ENCODE measurements at places on chromosomes 3 and 15.
A peak's percentile ranks its signal among the peaks of the same experiment; 100 is the strongest.

DNA sequence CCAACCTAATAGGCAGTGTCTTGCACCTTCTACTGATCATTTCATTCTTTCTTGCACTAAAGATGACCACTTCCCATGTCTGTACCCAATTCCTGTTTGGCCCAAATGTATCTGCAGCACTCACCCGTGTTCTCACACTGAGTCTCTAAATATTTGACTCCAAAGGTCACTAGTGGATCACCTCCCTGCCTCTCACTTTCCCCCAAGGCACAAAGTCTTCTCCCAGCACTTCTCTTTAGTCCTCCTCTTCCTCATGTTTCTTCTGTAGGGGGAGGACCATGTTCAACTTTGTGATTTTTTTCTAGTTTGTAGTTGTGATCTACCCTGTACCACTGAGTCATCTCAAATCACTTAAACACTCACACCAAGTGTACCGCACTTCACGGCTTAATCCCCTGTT lies 13.9 kb downstream of the NR1I2 start:
- DNase-seq, result no peak

DNA sequence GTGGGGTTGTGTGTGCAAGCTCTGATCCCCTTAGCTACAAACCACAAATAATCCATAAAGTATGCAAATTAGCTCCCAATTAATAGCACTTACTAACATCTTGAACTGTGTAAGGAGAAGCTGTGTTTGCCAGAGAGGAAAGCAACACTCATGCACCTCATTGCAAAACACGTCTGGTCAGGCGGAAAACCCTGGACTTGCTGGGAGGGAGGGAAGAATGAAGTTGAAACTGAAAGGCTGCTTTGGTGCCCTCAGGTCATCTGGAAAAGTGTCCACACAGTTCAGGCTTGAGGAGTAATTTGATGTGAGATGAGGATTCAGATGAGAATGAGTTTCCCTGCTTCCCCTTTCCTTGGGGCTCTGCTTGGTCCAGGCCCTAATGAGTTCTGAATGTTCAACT lies 185.5 kb upstream of the ANKRD28 start:
- DNase-seq, result no peak

GRCh38 chr3:82002986-82003642 lies 241.7 kb upstream of the GBE1 start:
- no peak for DNase-seq

GRCh38 chr3:4601892-4602291 lies 108.7 kb downstream of the ITPR1 start:
- DNase-seq, result no peak

GRCh38 chr15:92763459-92763858 lies 107.9 kb upstream of the FAM174B start:
- DNase-seq, result no peak

DNA sequence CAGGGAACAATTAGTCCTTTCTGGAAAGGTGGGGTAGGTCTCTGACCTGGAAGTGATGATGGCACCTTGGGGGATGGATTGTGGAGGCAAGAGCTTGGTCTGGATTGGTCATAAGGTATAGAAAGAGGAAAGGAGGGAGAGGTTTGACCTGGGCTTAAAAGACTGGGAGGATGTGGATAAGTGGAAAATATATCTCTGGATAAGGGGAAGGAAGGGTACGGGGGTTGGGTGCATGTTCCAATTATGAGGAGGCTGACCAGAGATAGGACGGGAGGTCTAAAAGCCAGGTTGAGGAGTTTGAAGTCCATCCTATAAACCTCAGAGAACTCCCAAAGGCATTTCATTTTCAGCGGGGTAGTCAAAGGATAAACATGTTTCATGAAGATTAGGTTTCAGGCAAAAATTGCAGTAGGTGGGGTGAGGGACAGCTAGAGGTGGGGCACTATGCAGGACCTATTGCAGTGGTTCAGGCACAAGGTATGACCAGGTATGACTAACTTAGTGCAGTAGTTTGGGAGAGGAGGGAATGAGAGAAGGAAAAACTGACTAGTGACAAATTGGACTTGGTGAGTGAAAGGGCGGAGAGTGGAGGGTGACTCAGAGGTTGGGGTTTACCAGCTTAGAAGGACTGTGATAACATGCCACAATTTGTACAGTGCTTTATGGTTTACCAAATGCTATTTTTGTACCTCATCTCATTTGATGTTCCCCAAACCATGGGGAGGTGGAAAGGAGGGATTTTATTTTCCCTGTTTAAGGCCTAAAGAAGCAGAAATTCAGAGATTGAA lies 10.7 kb downstream of the PDE8A start:
- DNase-seq, result peak; percentile 64

- DNase-seq, result no peak
Measured at GRCh38 chr3:42023380-42023779, 61.5 kb upstream of the ULK4 start.

DNA sequence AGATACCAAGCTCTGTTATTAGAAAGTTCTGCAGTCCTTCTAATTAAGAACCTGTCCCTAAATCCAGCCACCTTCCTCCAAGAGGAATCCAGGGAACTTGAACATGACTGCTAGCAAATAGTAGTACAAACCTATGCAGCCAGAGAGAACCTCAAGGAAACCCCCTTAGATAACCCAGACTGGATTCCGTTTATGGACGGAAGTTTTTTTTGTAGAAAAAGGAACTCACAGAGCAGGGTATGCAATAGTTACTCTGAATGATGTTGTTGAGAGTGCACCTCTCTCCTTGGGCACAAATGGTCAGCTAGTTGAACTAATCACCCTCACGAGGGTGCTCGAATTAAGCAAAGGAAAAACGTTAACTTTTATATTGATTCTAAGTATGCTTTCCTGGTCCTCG lies 40.8 kb downstream of the TM4SF18 start:
- DNase-seq, result no peak

- DNase-seq, result peak; percentile 59
Measured at GRCh38 chr15:95018888-95019545, 787.7 kb downstream of the MCTP2 start.

DNA sequence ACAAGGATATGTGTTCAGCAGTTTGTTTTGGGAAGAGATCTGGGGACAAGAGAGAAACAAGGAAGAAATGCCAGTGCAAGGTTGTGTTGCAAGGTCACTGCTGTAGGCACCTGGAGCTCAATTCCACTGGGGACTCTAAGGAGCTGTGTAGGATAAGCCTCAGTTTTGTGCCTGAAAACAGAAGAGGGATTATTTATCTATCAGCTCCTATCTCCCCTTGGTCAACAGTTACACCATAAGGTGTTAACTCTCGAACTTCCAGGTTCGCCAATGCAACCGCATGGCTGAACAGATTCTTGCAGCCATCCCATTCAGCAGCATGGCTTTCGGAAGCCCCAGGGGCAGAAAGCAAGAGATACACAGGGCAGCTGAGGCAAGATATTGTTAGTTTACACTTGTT lies 41.6 kb upstream of the CNOT10 start:
- no peak for DNase-seq

DNA sequence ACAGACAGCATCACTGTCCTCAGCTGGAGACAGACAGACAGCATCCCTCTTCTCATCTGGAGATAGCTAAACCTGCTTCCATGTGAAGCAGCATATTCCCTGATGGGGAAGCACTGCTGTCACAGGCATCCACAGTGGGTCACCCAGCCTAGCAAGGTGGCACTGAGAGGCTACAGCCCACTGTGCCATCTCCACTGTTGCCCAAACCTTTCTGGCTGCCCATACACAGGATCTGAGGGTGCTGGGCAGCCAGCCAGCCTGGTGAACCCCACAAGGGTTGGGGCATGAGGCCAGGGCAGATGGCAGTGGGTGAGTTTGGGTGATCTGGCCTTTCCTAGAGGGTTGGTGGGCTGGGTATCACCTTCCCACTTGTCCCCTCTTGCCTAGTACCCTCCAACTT lies 11.7 kb downstream of the CHST13 start:
- DNase-seq, result no peak

DNA sequence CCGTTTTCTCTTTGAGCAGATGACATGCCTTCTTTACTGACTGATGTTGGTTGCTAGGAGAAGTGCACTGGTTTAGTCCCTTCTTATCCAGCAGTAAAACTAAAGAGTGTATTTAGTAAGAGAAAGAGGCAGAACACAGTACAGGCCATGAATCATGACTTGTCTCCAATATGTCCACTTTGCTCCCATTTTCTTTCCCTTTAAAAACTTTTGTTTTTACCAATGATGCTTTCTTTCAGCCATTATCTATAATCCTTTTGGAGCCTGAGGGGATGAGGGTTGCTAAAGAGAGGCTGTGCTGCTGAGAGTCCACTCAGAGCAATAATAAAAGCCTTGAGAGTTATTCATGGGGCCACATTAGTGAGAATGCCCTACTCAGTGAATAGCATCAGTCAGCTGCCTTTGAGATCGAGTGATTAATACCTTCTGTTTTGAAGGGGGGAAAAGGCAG lies 12.2 kb downstream of the ROBO2 start:
- DNase-seq, result no peak

DNA sequence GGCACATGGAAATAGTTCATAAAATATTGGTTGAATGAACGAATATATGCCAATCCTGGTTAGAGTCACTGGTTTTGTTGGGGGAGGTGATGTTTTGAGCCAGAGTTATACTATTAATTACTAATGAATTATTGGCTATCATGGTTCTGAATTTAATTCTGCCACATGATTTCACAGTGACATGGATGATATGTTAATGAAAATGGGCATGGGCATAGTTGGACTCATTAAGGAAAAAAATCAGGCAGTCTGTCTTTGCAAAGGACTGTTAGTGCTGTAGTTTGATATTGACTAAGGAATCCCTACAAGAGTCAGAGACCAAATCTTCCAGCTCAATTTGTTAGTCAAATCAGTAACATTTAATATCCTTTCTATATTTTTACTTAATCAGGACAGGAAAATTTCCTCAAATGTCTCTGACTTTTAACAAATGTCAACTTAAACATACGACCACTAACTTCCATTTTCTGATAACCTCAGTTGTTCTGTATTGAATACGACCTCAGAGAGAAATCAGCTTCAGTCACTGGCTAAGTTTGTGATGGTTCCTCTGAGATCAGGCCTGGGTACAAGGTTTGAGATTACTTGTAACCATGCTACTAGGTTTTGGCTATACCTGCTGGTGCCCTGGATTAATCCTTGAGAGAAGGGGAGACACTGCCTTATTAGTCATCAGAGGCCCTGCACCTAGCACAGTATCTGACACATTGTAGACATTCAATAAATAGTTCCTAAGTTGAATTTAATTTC lies 13.3 kb downstream of the NFKBIZ start:
- DNase-seq, result no peak

- DNase-seq, result no peak
Measured at GRCh38 chr3:869734-870133, 223.1 kb upstream of the CNTN6 start.

DNA sequence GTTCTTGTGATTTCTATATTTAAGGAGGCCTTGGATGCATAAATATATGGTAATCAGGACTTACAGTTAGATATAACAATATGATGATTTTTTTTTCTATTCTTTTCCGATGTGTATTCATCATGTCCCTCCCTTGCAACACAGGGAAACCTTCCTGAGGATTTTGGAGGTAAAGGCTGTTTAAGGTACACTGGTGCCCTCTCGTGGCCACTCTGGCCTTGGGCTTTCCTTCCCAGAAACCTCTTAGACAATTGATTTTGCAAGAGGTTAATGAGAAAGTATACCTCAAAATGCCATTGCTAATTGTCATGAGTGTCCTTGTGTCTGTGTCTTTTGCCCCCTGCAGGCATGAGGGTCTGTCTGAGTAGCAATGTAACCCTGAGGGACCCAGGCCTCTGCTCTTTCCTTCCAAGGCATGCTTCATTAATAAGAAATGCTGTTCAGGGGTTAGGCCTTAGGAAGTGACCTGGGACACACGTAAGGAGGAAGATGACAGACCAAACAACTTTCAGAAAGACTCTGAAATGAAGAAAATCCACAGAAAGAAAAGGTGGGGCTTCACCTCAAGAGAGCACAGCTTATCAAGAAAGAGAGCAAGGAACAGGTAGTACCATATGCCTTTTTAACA lies 70.3 kb upstream of the PPP2R3A start:
- DNase-seq, result peak; percentile 75

GRCh38 chr3:98961161-98962155 lies 60.0 kb upstream of the DCBLD2 start:
- DNase-seq, result peak; percentile 97

- no peak for DNase-seq
Measured at GRCh38 chr3:16514755-16515353, 1.4 kb upstream of the RFTN1 start.

DNA sequence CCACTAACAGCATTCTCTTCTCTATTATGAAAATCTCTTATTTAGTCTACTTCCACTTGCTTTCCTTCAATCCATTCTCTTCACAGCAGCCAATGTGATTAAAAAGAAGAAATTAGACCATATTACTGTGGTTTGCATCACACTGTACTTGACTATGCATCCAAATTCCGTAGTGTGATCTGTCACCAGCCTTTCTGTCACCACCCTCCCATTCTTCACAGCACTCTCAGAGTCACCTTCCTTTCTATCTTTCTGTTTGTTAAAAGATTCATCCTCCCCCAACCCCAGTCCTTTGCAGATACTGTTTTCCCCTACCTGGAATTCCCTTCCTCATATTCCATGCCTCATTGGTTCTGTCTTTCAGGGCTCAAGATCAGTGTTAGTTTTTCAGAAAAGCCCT lies 55.0 kb upstream of the ABHD10 start:
- peak; percentile 14 for DNase-seq

GRCh38 chr3:42057561-42058211 lies 33.5 kb upstream of the TRAK1 start:
- no peak for DNase-seq

DNA sequence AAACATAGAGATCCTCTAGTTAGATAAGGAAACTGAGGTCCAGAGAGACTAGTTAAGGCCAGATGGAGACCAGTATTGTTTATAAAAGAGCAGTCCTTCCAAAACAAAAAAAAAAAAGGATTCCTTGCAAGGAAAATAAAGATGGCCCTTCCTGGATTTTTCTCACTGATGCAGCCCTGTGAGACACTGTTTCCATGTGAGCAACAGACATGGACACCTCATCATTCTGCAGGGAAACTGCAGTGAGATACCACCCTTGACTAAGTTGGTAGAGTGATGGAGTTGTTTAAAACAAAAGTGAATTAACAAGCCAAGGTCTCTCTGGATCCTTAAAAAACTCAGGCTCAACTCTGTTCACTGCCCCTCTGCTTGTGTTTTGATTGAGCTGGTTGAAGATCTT lies 65.6 kb upstream of the MYZAP start:
- DNase-seq, result no peak

GRCh38 chr3:180250172-180250571 lies 213.4 kb upstream of the PEX5L start:
- peak; percentile 52 for DNase-seq

GRCh38 chr15:70580286-70580685 lies 183.1 kb downstream of the UACA start:
- DNase-seq, result no peak

- DNase-seq, result peak; percentile 27
Measured at GRCh38 chr15:90087454-90088154, 14.7 kb downstream of the IDH2 start.

GRCh38 chr3:189236352-189236751 lies 64.6 kb downstream of the TPRG1 start:
- DNase-seq, result no peak

All from fibroblast of skin of right quadriceps (primary cell).